Stimulated activated CD8-positive, alpha-beta memory T cell treated with anti-CD3 and anti-CD28 coated beads, Interleukin-4, amount 100 ng/mL, for 4 hours (primary cell): ENCODE measurements at places on chromosomes 12 and 14.

GRCh38 chr12:84117190-84117589 lies 795.4 kb downstream of the SLC6A15 start:
- DNase-seq = no peak

GRCh38 chr12:70628701-70629480 lies 8.3 kb downstream of the PTPRB start:
- no peak for DNase-seq

- no peak for DNase-seq
Observed at GRCh38 chr14:24895622-24896021, 154.3 kb downstream of the STXBP6 start.

- DNase-seq = no peak
Observed at GRCh38 chr12:60501124-60501729, 905.4 kb downstream of the SLC16A7 start.

DNA sequence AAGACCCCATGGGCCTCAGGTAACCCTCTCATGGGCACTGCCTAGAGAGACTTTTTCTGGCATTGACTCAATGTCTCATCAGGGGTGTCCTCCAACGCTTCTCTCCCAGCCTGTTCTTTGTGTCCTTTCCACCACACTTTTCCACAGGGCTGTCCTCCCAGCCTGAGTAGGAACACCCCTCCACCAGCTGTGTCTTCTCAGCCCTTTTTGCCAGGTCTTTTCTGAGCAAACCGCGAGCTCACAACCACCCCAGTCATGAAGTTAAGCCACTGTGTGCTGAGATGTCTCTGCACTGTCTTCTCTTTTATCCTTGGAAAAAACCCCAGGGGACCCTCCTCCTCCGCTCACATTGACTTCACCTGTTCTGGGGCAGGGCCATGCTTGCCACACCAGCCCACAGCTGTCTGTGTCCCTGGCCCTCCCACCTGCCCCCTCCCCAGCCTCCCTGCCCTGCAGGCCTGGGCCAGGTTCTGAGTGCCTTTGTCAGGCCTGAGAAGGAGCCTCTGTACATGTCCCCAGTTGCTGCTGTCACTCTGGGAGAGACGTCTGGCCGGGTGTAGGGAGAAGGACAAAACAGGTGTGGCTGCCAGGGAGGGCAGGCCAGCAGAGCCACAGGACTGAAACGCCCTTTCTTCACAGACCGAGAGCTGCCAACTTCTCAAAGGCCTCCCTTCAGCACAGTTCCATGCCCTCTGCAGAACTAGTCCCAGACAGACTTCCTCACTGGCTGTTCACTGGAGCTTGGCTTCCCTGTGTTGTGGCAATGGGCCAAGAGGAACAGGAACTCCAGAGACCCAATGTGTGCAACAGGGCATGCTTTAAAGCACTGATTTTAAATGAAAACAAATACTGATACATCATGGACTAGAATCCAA lies 50.5 kb upstream of the PNMA1 start:
- no peak for DNase-seq

- no peak for DNase-seq
Observed at GRCh38 chr12:107736914-107737313, 24.0 kb downstream of the PRDM4 start.

- no peak for DNase-seq
Observed at GRCh38 chr14:67186789-67187584, 2.3 kb upstream of the GARIN2 start.

GRCh38 chr14:105888784-105889665 lies 362.6 kb downstream of the TMEM121 start:
- no peak for DNase-seq

DNA sequence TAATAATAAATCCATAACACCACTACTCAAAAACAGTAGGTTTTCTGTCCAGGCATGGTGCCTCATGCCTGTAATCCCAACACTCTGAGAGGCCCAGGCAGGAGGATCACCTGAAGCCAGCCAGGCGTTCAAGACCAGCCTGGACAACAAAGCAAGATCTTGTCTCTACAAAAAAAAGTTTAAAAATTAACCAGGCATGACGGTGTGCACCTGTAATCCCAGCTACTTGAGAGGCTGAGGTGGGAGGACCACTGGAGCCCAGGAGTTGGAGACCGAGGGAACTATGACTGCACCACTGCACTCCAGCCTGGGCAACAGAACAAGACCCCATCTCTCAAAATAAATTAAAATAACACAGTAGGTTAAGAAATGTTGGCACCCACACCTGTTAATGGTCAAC lies 44.5 kb upstream of the AP4S1 start:
- no peak for DNase-seq

DNA sequence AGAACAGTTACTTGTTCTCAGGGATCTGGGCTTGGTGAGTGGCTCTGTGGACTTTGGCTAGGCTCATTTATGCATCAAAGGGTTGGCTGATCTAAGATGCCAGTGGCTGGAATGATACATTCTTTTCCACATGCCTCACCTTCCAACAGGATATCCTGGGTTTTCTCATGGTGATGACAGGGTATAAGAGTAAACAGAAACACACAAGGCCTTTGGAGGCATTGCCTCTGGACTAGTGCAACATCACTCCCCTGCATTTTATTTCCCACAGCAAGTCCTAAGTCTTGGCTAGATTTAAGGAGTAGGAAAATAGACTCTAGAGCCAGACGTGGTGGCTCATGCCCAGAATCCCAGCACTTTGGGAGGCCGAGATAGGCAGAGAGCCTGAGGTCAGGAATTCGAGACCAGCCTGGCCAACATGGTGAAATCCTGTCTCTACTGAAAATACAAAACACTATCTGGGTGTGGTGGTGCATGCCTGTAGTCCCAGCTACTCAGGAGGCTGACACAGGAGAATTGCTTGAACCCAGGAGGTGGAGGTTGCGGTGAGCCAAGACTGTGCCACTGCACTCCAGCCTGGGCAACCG lies 47.9 kb downstream of the RPH3A start:
- DNase-seq = no peak

GRCh38 chr12:121165316-121165715 lies 32.6 kb downstream of the P2RX7 start:
- no peak for DNase-seq

DNA sequence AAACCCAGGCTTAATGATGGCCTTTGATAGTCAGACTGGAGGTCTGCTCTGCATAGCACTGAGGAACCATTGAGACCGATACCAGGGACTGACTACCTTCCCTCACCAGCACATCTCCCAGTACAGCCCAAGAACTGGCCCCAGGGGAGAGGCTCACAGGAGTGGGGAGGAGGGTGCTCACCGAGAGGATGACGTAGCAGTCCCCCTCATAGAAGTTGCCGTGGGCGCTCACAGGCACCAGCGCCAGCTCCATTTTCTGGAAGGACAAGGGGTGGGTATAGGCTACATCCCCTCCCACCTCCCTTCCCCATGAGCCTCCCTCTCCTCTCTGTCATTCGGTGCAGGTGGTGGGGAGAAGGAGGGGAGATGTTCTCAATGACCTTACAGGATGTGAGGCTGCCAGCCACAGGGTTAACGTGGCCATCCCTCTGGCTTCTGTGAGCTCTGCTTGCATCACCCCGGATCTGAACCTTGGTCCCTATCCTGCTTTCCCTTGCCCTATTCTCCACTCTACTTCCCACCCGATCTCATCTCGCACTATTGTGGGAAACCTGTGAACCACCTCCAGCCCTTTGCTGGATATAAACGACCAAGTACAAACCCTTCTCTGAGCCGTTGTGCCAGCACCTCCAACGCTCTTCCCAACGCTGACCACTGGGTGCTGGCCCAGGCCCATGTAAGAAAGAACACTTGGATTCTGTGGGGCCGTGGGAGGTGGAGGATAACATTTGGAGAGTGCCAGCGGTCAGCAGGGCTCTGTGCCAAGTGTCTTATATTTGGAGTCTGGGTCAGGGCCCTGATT lies 4.4 kb downstream of the AVIL start:
- DNase-seq = no peak

- DNase-seq = no peak
Observed at GRCh38 chr12:70236990-70237389, 6.2 kb upstream of the CNOT2 start.

- no peak for DNase-seq
Observed at GRCh38 chr14:55502746-55503284, 62.4 kb upstream of the TBPL2 start.

GRCh38 chr14:99747582-99748330 lies 45.5 kb upstream of the EML1 start:
- DNase-seq = no peak

GRCh38 chr12:24960222-24960855 lies 11.4 kb upstream of the BCAT1 start:
- no peak for DNase-seq

DNA sequence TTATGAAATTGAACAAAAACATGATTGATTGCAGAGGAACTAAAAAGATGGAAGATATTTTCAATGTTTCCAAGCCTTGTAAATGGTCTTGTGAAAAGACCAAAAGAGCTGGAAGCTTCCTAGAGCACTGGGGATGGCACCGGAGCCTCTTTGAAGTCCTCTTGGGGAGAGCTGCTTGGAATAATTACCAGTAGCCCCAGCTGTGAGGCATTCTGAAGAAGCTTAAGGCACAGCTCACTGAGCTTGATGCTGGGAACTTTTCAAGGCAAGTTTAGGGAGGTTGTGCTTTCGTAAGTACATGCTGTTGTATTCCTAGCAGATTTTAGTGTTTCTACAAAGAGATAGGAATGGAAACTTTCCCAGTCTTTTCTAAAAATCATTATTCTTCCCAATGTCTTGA lies 13.9 kb downstream of the PDZRN4 start:
- no peak for DNase-seq

GRCh38 chr14:74593241-74593953 lies 18.6 kb downstream of the LTBP2 start:
- DNase-seq = no peak

DNA sequence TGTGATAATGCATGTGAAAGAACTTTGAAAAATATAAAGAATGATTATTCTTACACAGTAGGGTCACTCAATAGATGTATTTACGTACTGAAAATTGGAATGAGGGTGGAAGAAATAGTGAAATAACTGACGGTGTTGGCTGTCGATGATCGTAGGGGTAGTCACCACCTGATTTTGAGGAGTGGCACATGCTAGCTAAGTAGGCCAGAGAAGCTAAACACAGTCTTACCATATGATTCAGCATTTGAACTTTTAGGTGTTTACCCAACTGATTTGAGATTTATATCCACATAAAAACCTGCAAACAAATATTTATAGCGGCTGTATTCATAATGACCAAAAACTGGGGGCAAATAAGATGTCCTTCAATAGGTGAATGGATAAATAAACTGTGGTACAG lies 47.6 kb upstream of the HIF1A start:
- no peak for DNase-seq
